ENCODE measurements at places on chromosomes 6 and 20.

GRCh38 chr20:19067986-19068385 lies 144.5 kb upstream of the SLC24A3 start:
- DNase-seq, result no peak

- DNase-seq, result no peak
Observed at GRCh38 chr6:156107624-156108101, 652.0 kb upstream of the NOX3 start.

DNA sequence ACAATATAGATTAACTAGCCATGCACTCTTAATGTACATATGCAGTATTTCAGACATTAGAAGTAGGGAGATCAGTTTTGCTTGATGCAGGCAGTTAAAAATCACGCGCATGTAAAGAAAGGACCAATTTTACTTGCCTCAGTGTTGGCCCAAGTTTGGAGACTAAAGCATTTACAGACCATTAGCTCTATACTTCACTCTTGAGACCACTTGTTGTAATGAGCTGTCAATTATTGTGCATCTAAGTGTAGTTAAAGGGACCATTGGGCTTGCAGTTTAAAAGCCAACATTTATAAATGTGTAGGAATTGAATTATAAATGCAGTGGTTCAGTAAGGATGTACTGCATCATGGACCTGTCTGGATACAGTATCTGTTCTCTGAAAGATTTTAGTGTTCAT lies 53.7 kb downstream of the PLCB4 start:
- no peak for DNase-seq

DNA sequence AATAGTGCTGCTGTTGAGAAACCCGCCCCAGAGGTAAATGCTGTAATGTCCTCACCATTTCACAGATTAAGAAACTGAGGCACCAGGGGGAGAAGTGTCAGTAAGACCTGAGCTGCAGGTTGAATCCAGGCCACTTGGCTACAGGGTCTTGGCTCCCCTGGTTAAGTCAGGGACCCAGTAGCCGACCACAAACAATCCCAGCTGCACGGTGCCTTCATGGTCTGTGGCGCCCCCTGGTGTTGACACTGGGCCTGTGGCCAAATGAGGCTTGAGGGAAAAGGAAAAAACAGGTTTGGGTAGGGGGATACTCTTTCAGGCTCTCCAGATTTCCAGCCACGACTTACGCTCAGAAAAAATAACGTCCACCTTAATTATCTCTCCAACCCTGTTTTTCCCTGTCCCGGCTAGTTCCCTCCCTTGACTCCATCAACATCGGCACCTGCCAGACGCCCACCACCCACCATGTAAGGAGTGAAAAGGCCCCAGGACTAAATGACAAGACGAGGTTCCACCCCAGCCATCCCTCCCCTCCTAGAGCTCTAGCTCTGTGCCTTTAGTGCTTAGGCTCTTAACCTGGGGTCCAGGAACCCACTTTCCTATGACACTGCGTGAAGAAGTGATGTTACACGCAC lies 47.7 kb upstream of the POLR1H start:
- peak; percentile 47 for DNase-seq

DNA sequence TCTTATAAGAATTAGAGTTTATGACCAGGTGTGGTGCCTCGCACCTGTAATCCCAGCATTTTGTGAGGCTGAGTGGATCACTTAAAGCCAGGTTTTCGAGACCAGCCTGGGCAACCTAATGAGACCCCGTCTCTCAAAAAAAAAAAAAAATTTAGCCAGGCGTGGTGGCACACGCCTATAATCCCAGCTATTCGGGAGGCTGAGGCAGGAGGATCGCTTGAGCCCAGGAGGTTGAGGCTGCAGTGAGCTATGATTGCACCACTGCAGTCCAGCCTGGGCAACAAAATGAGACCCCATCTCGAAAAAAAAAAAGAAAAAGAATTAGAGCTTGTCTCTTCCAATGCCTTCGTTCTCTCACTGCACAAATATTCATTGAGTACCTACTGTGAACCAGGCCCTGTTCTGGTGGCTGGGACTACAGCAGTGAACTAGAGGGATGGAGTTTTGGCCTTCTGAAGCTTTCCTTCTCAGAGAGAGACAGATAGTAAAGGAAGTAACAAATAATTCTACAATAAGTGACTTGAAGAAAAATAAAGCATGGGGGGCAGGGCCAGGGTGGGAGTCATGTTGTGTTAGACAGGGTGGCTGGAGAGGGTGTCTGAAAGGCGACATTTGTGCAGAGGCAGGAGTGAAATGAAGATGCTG lies 56.4 kb downstream of the HNF4A start:
- no peak for DNase-seq

GRCh38 chr6:11412011-11412424 lies 125.5 kb upstream of the TMEM170B start:
- no peak for DNase-seq

GRCh38 chr6:33967265-33967767 lies 163.5 kb upstream of the MLN start:
- DNase-seq, result no peak
